Stimulated activated CD4-positive, alpha-beta T cell treated with anti-CD3 and anti-CD28 coated beads, Interleukin-4, amount 100 ng/mL, for 24 hours (primary cell): ENCODE measurements at places on chromosomes 7 and 10.

DNA sequence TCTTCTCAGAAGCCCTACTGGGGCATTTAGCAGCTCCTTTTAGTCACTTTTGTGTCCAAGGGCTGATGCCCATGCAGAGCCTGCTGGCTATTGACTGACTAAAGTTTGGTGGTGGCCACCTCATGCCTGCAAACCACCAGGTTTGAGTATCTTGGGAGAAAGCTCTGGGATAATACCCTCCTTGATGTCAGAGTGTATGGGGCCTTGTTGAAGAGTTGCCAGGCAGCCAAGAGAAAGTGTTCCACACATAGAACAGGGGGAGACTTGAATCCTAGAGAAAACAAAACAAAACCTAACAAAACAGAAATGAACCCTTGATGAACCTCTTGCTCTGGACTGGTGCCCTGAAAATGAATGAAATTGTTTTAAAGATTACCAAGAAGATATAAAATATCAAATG is 1024.6 kb downstream of the SORCS1 start:
- no peak for DNase-seq

GRCh38 chr7:55148571-55148970 is 129.8 kb downstream of the EGFR start:
- no peak for DNase-seq

- no peak for DNase-seq
These were observed 649 bp downstream of the DNA2 start for GRCh38 chr10:68471063-68471585.

- DNase-seq, result no peak
These were observed 992.2 kb downstream of the PCDH15 start for GRCh38 chr10:53808677-53809372.

- DNase-seq, result no peak
These were observed 667.7 kb downstream of the SUGCT start for GRCh38 chr7:40802497-40802896.

- DNase-seq, result peak; percentile 55
These were observed 86.5 kb downstream of the ARID5B start for GRCh38 chr10:61987951-61988379.

GRCh38 chr7:122199171-122199570 is 55.1 kb upstream of the AASS start:
- no peak for DNase-seq

- DNase-seq, result no peak
These were observed 75.8 kb downstream of the CDCA7L start for GRCh38 chr7:21869785-21870402.

- no peak for DNase-seq
These were observed 432 bp upstream of the CAMK2B start for GRCh38 chr7:44325811-44326241.

- DNase-seq, result no peak
These were observed 13.4 kb downstream of the SGMS1 start for GRCh38 chr10:50610368-50610767.

- DNase-seq, result no peak
These were observed 112.6 kb upstream of the PPIF start for GRCh38 chr10:79234391-79235315.

- DNase-seq, result peak; percentile 4
These were observed 1175.3 kb downstream of the GATA3 start for GRCh38 chr10:9229702-9230244.

- DNase-seq, result no peak
These were observed 29.8 kb upstream of the GNA12 start for GRCh38 chr7:2873686-2874551.

- DNase-seq, result no peak
These were observed 628 bp downstream of the HPSE2 start for GRCh38 chr10:99234791-99235657.

GRCh38 chr10:61757525-61758397 is 95.0 kb downstream of the CABCOCO1 start:
- no peak for DNase-seq

- no peak for DNase-seq
These were observed 222.4 kb downstream of the TCERG1L start for GRCh38 chr10:131089150-131089549.

- DNase-seq, result no peak
These were observed 14.0 kb upstream of the CYP3A7 start for GRCh38 chr7:99748846-99749579.

GRCh38 chr10:93678805-93679587 is 23.4 kb downstream of the FRA10AC1 start:
- DNase-seq, result no peak

GRCh38 chr10:89888321-89889070 is 187.1 kb downstream of the KIF20B start:
- DNase-seq, result no peak

- DNase-seq, result no peak
These were observed at the start of gene SH2B2 for GRCh38 chr7:102286237-102287110. TSS of gene SH2B2 (plus strand) at chr7:102286868. CDS start at chr7:102300551, 13,683 bp downstream.

DNA sequence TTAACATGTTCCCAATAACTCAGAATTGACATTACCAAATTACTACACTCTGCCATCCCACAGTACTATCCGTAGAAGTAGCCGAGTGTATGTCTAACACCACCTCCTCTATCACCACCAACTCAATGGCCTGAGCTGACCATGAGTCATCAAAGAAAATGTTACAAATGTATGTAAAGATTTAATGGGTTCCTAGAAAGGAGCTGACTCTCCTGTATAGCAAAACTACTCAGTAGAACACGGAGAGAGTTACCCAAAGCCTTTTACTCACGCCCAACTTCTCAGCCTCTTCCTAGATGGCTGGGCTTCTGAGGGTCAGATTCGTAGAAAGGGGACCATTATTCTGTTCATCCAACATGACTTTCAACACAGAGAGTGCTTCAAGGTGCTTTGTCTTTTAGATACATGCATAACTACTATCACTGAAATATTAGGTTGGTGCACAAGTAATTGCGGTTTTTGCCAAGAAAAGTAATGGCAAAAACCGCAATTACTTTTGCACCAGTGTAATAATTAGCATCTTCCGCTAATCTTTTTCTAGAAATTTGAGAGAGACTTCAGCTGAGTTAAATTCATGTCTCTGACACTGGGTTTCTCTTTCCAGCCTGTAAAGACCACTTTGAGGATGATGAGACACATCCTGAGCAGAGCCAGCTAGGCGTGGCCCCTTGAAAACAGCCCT is 24.0 kb upstream of the NANOS1 start:
- no peak for DNase-seq

DNA sequence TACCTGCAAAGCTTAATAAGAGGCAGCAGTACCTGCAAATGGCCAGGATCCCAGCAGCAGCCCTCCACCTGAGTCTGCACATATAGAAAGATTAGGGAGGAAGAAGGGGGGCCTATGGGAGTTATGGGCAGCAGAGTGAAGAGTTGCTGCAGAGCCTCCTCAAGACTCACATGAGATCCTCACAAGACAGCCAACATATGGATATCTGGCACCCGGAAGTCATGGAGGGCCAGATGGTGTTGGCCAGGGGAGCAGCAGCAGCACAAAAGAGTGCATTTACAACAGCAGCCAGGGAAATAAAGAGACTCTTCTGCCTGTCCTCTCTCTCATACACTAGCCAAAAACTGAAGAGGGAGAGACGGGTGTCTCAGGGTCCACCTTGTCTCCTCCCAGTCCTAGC is 4.0 kb upstream of the TAS2R40 start:
- no peak for DNase-seq

- DNase-seq, result no peak
These were observed 50.4 kb upstream of the NKX6-2 start for GRCh38 chr10:132836248-132836831.

DNA sequence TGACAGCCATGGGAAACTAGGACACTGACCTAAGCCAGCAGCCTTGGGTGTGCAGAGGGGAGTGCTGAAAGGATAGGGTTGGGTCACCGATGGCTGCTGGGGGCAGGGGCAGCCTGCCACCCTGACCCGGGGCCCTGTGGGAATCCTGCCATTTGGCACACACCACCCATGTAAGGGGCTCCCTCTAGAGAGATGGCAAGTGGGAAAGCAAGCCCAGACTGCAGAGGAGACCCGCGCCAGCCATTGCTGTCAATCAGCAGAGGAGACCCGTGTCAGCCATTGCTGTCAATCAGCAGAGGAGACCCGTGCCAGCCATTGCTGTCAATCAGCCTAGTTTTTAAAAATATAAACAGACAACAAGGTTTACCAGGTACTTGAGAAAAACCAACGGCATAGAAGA is 27.4 kb upstream of the PRKAG2 start:
- no peak for DNase-seq

GRCh38 chr7:149016876-149017275 is 11.4 kb downstream of the PDIA4 start:
- no peak for DNase-seq

DNA sequence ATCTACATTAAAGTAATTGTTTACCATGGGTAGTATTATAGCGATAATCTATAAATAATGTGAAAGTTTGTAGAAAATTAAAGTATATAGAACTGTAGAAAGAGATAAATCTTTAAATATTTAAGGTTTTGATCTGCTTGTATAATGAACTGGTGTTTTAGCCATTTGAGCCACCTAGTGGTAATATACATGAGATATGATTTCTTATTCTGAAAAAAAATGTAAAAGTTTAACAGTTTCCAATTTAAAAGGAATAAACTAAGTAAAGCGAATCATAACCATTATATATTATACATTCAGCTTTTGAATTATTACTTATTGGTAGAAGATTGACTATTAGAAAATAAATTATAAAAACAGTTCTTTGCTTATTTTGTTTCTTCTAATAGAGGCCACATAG is 91.2 kb downstream of the OTUD1 start:
- DNase-seq, result no peak

DNA sequence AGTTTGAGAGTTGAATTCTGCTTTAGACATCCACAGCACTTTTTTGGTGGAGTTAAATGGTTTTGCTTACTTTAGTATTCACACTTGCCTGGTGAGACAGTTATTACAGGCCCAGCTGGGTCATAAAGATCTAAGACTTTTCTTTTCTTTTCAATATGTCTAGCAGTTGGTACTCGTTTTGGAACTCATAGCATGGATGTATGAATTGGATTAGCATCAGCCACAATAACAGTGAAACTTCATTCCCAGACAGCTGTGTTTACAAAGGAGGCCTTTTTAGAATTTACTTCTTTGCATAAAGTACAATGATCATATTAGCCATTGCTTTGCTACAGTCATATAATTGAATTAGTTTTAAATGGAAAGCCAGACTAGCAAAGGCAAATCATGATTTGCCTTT is 168.4 kb upstream of the DKK1 start:
- no peak for DNase-seq

- DNase-seq, result no peak
These were observed 6.3 kb upstream of the SFMBT2 start for GRCh38 chr10:7417103-7417623.

DNA sequence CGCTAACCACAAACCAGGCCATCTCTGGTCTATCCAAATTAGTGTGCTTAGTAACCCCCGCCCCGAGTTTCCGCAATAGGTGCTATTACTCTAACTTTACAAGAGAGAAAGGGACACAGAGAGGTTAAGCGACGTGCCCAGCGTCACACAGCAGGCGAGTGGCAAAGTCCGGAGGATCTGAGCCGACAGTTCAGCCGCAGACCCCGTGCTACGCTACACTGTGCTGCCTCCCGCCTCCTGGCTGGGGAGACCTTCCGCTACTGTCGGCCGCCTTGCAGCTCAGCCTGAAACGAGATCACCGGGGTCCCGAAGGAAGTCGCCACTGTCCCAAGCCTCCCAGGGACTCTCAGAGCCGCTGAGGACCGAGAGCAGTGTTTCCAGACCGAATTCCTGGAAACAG is 799 bp downstream of the INTS1 start:
- no peak for DNase-seq

DNA sequence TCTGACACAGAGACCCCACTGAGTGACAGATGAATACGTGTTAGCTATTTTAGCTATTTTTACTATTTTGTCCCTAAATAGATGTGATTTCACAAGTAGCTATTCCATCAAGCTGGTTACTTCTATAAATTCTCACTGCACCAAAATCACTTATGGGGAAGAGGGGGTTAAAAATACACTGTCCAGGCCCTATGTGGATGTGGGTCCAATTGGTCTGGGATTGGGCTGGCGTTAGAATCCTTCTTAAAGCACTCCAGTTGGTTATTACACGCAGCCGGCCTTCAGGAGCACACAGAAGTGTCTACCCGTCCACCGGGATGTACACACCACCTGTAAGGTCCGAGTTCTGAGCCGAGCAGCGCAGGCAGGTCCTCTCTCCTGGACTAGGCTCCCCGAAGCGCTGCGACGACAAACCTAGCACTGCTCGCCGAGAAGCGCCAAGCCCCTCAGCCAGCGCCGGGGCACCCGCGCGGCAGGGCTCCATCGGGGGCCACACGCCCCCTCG is 222.3 kb upstream of the MKLN1 start:
- DNase-seq, result no peak

DNA sequence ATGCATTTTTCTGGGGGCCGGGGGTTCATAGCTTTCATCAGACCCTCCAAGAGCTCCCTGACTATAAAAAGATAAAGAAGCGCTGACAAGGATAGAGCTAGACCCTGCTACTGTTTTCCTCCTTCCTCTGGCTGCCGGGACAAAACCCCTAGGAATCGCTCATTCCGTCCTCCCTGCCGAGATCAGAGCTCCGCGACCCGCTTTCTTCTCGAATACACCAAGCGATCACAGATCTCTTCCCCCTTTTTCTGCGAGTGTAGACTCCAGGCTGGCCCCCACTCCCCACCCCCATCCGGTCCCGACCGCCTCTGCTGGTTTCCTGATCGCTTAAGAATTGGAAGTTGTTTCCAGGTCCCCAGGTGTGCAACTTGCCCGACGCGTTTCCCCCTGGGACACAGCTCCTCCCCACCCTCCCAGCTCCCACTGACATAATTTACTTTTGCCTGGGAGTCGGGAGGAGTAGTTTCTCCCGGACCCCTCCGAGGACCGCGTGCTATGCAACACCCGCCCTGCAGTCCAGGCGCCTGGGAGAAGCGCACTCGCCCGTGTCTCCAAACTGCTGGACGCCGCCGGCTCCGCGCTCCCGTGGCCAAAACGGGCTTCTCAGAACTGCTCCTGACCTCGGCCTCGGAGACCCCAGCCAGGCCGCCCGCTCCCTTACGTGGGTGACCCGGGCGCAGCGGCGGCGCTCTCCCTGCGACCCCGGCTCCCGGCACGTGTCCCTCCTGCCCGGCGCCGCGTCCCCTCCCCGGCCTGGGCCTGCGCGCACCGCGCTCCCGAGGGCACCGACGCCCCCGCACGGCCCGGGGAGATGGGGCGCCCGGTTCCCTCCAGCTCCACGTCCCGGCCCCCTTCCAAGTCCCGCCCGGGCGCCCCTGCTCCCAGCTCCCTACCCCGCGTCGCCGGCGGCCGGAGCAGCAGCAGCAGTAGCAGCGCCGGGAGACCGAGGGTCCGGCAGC is 552 bp downstream of the IL15RA start:
- peak; percentile 53 for DNase-seq

GRCh38 chr7:140542228-140542603 is 62.9 kb upstream of the MKRN1 start:
- no peak for DNase-seq

DNA sequence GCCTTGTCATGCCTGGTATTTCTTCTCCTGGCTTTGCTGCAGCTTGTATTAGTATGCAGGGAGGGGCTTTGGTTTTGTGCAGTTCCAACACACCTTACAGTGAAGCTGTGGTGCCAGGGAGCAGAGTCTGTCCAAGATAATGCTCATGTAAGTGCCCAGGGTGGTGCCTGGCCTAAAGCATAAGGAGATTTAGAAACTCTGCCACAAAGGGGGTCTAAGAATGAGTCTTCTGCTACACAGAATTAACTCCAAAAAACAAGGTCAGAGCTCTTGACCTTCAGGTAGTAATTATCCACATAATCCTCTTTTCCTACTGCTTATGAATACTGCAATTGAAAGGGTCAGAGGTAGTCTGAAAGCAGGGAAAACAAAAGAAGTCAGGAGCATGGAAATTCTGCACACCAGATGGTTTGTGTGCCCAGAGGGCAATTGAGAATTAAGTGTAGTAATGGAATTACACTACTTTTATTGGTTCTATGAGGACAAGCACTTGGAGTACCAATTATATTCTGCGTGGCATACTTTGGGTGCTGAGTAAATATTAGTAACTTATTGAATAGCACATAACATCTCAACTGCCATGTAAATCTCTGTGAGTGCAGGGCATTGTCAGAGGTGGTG is 121.5 kb downstream of the KAT6B start:
- DNase-seq, result no peak
